Neural progenitor cell (in vitro differentiated cells): ENCODE measurements at places on chromosomes 11 and 22.

GRCh38 chr11:86003654-86004053 is 65.2 kb downstream of the PICALM start:
- DNase-seq, result no peak

GRCh38 chr11:94533206-94533605 is 10.5 kb upstream of the FUT4 start:
- DNase-seq, result no peak

DNA sequence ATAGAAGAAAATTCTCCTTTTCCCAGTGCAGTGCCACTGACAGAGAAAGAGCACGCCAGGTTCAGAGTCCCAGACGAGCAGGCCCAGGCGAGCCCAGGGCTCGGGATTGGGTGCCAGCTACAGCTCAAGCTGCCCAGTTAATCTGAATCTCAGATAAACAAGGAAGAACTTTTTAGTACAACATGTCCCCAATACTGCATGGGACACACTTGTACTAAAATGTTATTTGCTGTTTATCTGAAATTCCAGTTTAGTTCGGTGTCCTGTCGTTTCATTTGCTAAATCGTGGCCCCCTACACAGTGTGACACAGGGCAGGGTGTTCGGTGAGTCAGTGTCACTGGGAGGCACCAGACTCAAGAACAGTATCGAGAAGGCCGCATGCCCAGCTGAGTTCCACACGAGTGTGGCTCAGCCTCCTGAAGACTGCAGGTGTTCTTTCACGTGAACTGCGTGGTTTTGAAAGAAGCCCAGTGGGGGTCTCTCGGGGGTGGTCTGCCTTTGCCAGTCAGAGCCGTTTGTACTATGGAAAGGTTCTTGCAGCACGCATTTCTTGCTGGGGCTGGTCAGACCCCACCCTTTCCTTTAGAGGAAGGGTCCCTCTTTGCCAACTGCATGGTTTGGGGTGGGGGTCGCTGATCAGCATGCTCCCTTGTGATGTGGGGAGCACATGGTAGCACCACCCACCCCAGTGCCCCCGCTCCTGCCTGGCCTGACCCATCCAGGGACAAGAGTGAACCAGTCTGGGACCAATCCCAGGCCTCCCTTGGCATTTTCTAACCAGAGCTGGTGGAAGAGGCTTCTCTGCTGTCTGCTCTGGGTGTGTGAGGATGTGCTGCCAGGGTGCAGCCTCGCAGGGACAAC is 115.6 kb upstream of the B3GAT1 start:
- no peak for DNase-seq

DNA sequence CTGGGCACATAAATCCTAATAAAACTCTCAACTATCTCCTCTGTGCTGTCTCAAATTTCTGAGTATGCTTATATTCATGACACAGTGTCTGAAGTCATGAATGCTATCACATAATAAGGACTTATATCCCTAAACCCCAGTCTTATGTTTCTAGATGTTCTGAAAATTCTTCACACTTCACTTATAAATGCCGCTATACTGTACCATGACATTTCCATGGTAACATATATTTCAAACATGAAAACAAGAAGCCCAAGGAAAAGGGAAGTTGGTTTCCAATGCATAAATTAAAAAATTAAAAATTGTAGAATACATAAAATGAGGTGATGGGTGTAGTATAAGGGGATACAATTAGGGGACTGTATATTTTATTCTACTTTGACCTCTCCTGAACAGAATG is 11.7 kb downstream of the GVQW3 start:
- DNase-seq, result no peak

DNA sequence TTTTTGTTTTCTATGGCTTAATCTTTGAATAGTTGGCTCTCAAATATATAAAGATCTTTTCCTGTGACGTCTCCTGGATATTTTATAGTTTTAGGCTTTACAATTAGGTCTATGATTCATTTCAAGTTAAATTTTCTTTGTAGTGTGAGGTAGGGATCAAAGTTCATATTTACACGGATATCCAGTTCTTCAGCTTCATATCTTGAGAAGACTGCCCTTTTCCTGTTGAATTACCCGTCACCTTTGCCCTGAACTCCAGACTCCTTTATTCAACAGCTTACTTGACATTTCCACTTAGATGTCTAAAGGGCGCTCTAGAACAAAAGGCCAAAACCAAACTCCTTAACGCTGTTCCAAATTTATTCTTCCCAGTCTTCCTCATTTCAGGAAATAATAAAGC is 51.7 kb downstream of the TTC17 start:
- DNase-seq, result no peak

GRCh38 chr11:118277312-118277711 is 13.2 kb upstream of the MPZL2 start:
- DNase-seq, result no peak

DNA sequence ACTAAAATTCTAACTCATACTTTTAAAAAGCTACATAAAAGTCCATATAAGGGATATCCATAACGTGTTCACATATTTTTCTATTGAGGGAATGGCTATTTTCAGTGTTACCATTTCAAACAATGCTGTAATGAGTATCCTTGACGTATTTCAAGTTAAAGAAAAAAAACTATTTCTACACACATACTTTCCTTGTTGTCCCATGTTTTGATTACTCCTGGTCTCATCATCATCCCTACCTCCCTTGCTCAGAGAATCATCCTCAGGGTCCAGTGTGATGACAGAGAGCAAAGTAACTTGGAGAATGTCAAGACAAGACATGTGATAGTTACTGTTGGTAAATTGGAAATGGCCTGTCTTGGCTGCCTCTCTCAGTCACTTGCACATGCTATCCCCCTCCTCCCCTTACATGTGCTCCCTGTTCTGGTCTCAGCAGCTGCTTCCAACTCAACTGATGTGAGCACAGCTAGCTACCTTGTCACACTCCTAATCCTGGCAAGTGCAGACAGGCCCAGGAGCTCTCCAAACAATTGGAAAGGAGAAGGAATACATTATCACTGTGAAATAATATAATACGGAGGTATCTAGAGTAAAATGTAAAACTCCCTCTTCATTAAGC is 21.8 kb downstream of the NUMA1 start:
- no peak for DNase-seq
